ENCODE measurements at places on chromosomes 1 and 21.
A peak's percentile ranks its signal among the peaks of the same experiment; 100 is the strongest.

- no peak for DNase-seq
Measured at GRCh38 chr1:29544406-29544805, 308.1 kb downstream of the PTPRU start.

DNA sequence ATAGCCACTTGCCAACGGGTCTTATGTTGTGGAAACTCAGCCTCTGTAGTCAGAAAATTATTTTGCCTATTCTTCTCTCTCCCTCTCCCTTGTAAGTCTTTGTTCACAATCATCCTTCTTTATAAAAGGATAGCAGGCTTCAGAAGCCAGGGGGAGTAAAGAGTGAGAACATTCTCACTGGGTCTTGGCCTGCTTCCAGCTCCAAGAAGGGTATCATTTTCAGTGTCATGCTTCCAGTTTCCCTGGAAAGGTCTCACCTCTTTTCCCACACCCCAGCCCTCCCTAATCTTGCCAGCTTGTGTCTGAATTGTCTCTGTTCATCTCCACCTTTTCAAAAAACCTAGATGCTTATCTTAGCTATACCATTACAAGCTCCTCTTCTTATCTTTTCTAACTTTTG, 346.2 kb upstream of the LRRC7 start:
- peak; percentile 85 for DNase-seq

GRCh38 chr1:218779341-218780100, 394.2 kb upstream of the LYPLAL1 start:
- no peak for DNase-seq

DNA sequence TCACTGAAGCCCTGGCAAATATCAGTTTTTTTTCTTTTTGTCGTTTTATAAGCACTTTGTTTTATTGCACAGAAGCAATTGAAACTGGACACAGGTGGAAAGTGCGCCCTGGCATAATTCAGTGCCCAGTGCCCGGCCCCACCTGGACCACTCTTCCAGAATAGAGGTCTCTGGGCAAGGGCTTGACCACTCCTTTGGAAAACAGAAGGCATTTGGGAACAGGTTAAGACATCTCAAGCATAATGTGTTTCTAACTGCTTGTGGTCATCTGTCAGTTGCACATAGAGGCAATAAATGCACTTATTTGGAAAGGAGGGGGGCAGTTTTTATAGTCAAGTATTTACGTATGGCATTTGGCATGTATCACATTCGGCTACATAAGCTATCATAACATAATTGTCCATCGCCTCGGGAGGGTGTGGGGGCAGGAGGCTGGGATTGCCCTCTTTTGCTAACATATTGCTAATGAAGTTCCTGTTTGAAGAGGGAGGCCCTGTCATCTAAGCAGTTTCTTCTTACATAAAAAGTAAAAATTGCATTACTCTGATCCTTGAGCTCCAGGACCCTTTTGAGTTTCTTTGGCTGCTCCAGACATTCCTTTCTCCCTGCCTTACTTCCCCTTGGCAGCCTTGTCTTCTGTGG, 14.7 kb upstream of the CD2 start:
- no peak for DNase-seq

DNA sequence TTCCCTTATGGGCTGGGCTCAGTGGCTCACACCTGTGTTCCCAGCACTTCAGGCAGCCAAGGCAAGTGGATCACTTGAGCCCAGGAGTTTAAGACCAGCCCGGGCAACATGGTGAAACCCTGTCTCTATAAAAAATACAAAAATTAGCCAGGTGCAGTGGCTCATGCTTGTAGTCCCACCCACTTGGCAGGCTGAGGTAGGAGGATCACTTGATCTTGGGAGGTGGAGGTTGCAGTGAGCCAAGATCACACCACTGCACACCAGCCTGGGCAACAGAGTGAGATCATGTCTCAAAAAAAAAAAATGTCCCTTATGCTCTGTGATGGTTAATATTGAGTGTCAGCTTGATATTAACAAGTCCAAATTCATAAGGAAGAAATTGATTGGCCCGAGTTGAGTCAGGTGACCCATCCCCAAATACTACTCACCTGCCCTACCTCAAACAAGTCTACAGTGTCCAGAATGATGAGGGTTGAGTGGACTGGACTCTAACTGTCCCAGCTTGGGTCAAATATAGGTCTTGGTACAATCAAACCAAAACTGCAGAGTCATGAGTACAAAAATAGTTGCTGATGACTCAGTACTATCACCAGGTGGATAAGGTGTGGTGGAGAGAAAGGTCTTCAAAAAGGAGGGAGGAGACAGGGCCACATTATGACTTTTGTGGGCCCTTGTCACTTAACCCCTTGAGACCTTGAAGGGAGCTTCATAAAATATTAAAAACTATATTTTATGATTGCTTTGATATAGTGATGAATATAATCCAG, 161.0 kb downstream of the ZNF326 start:
- DNase-seq, result no peak

GRCh38 chr1:116494745-116495144, 76.1 kb downstream of the CD58 start:
- DNase-seq, result no peak

GRCh38 chr1:15833069-15833679, 14.3 kb upstream of the SPEN start:
- peak; percentile 83 for DNase-seq

GRCh38 chr1:74732960-74733603, at the start of the genes CRYZ and TYW3:
Gene CRYZ, minus strand, starts transcription at chr1:74733050. Its CDS starts 8,229 bp downstream, at chr1:74724821.
Gene TYW3, plus strand, starts transcription at chr1:74733152. Its CDS starts 93 bp downstream, at chr1:74733245.
- DNase-seq, result peak; percentile 93

DNA sequence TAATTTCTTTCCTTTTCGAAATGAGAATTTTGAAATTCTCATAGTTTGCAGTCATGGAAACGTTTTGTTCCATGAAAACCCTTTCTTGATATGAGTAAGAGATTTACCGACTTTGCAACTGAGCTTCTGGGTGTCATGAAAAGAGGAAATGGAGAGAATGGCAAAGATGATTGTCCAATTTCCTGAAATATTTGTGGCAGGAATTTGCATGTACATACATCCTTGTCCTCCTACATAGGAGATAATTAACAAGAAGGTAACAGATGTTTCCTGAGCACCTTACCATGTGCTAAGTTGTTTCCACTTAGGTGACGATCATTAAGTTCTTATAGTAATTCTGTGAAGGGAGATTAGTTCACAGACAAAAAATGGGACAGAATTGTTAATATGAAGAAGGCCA, 170.7 kb downstream of the NEGR1 start:
- DNase-seq, result no peak

GRCh38 chr1:58932859-58933598, 149.2 kb upstream of the JUN start:
- peak; percentile 27 for DNase-seq

- no peak for DNase-seq
Measured at GRCh38 chr1:48680411-48681035, 96.2 kb downstream of the BEND5 start.

DNA sequence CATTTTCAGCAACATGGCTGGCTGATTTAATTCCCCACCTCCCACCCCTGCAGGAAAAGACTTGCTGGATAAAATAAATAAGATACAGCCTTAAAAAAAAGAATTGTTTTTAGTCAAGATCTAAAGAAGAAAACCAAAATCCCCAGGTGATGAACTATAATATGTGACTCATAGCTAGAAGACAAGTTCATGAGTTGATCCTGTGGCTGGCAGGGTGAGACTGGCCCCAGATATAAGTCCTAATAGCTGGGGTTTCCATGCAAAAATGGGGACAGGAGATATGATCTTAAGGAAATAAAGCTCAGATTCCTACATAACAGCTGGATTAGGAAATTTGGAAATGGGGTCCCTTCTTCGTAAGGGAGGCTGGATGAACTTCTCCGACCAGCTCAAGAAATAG, 21.9 kb upstream of the RGSL1 start:
- DNase-seq, result no peak

- DNase-seq, result no peak
Measured at GRCh38 chr1:111503585-111504060, at the start of the genes ADORA3 and TMIGD3. Gene ADORA3, minus strand, starts transcription at chr1:111503633. Its CDS starts 279 bp downstream, at chr1:111503354. Gene TMIGD3, minus strand, starts transcription at chr1:111503633. Its CDS starts 279 bp downstream, at chr1:111503354.

GRCh38 chr1:113281550-113281949, 108.8 kb upstream of the MAGI3 start:
- no peak for DNase-seq

DNA sequence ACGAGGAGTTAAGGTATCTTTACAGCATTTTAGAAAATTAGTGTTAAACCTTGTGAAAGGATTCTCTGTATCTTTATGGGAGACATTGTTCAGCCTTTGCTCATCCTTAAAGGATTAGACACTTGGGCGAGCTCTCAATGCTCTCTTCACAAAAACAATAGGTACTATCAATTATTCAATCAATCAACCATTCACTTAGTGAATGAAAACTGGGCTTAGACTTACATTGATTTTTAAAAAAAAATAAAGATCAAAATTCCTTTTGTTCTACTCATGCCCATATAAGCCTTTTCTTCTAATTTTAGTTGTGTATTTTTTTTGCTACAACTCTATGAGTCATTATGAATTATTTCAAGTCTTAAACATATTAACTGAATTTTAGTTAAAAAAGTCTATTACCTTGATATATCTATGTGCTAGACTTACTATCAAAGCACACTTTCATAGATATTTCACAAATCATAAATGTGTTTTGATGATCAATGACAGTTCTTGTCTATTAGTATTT, 181.2 kb downstream of the DPYD start:
- DNase-seq, result no peak

DNA sequence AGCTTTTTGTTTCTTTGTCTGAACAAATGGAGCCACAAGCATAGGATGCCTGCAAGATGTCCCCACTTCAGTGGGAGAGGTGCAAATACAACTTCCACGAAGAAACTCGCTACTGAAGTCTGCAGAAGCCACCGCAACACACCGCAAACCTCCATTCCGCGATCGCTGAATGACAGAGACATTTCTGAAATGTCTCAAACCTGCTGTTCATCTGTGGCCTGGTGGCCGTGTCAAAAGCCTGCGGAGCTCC, 1.0 kb downstream of the TP53BP2 start:
- DNase-seq, result no peak

DNA sequence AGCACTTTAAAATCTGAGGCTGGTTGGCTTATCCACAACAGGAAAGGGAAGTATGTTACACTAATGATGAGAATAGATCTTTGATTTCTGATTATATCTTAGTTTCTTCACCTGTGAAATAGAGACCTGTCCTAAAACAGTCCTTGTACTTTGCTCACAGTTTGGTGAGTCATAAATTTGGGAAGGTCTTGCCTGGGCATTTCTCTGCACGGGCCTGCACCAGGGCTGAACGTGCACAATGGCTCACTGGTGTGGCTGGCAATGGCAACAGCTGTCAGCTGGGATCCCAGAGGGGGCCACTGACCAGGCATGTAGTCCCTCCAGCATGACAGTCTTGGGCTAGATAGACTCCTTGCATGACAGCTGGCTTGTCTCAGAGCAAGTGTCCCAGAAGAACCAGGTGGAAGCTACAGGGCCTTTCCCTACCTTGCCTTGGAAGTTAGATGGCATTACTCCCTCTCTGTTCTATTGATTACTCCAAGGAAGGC, 367.4 kb downstream of the DISC1 start:
- no peak for DNase-seq
